ENCODE measurements at places on chromosomes 11 and 22. TPM values are rescaled to one million over a fixed set of nuclear protein-coding genes. Genes with fewer than 3 reads are reported as not detected.
A peak's percentile ranks its signal among the peaks of the same experiment; 100 is the strongest.

- DNase-seq: no peak
Observed at GRCh38 chr11:73156686-73157085, 14.6 kb upstream of the FCHSD2 start.

DNA sequence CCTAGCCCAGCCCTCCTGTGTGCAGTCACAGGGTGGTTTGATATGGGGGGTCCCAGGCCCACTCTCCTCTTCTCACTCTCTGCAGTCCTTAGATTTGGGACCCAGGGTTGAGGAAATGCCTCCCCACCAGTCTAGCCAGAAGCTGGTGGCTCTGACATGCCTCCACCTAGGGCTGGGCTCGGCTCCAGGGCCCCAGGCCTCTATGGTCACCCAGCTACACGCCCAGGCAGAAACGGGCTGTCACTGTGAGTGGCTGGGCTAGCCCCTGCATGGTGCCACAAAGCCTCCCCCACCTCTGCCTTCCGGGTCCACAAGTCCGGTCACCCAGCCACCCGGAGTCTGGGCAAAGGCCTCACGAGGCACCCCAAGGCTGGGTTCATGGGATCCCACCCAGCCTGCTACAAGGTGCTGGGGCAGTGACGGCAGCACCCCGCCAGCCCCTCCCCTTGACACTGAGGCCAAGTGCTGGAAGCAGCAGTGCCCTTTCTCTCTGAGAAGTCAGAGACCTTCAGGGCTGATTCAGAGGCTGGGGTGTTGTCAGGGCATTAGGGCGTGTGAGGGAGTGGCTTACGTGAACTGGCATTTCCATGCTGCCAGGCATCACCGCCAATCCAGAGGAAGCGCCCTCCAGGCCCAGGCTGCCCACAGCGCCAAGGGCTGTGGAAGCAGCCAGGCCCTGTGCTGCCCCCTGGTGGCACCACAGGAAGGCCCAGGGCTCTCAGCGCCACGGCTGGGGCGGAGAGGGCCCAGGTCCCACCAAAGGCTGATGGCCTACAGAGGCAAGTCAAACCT is 638 bp upstream of the PITPNM1 start:
- peak; percentile 98 for DNase-seq

Gene C11orf86
- 59.6 TPM for polyA plus RNA-seq

DNA sequence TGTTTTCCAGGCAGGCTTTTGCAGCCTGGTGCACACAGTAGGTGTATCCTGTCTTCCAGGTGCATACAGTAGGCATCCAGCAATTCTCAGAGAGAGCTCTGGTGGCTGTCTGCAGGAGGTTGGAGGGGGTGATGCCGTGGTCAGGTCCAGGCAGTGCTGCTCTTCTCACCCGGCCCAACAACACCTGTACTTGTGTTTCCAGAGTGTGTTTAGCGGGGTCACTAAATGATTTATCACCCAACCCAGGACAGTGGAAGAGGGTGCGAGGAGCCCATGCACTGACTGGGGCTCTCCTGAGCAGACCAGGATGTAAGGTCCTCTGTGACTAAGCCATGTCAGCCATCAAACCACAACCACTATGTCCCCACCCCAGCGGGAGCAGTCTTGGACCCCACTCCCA is 18.6 kb upstream of the FGF3 start:
- no peak for DNase-seq

GRCh38 chr11:68302670-68303069 is 9.7 kb upstream of the LRP5 start:
- no peak for DNase-seq

Gene RIBC2
- 2.4 TPM for polyA plus RNA-seq

DNA sequence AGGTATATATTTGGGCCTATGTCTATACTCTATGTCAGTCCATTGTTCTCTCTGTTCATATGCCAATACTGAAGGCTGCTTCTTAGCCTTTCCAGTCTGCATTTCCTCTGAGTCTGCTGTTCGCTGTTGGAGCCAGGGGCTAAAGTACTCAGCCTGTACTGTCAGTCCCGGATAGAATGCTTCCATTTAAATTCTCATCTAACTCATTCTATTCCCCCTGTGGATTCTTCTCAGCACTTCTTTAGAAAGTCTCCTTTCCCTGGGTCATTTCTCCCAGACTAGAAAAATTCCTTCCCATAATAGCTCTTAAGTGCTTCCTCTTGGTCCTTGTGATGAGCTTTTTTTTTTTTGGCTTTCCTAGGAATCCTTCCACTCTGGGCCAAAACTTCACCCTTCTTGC is 293.1 kb downstream of the KIRREL3 start:
- no peak for DNase-seq

DNA sequence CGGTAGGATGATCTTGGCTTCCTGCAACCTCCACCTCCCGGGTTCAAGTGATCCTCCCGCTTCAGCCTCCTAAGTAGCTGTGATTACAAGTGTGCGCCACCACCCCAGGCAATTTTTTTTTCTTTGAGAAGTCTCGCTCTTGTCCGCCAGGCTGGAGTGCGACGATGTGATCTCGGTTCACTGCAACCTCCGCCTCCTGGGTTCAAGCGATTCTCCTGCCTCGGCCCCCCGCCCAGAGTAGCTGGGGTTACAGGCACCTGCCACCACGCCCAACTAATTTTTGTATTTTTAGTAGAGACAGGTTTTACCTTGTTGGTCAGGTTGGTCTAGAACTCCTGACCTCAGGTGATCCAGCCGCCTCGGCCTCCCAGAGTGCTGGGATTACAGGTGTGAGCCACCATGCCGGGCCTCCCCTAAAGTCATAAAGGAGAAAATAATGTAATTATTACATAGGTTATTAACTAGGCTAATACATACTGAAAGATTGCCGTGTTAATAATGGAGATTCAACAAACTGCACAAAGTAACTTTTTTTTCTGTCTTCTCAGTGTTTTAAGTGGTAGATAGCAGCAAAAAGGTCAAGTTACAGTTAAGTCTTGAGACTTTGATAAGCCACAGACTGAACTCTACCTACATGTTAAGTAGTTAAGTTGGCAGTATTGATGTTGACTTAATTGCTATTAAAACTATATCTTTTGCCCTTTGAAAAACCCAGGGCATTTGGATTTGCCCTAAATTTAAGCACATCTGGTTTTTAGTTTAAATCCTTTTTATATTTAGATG is 3.9 kb downstream of the CAPRIN1 start:
- DNase-seq: no peak

DNA sequence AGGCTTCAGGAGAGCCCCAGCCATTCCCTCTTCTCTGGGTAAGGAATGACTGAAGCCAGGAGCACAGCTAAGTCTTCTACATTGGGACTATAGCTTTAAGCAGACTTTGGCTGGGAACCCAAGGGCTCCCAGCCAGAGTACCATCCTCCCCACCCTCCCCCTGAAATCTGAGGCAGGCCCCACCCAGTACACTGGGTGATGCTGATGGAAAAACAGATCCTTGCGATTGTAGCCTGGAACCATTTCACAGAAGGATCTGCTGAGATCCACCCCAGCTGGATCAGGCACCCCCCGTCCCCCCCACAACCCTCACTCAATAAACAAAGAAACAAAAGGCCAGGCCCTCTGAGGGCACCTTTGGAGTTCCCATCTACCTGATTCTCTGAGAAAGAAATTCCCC is 39.8 kb downstream of the IL18BP start:
- DNase-seq: no peak

GRCh38 chr11:122791411-122791810 is 46.9 kb upstream of the CRTAM start:
- DNase-seq: no peak

- DNase-seq: no peak
Observed at GRCh38 chr22:46857142-46857884, 94.9 kb downstream of the TBC1D22A start.

DNA sequence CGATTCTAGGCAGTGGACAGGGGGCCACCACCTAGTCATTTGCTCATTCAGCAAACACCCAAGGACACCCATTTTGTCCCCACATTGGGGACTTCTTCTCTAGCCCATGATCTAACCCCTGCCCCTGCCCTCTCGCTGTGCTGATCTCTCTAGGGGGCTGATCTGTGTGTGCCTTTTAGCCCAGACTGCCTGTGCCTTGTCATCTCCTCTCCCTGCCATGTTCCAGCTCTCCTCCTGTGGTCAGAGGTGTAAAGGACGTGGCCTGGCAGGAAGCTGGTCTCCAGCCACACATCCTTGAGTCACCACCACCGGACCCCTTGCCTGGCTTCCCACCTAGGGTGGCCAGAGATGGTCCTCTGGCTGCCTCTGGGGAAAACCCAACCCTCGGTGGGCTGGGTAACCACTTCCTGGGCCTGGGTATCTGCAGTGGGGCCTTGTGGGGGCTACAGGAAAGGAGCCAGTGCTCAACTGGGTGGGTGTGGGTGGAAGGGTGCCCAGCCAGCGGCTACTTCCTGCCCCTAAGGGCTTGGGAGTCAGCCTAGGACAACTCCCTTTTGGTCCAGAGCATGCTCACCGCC is 1.3 kb downstream of the CTSW start:
- DNase-seq: no peak

DNA sequence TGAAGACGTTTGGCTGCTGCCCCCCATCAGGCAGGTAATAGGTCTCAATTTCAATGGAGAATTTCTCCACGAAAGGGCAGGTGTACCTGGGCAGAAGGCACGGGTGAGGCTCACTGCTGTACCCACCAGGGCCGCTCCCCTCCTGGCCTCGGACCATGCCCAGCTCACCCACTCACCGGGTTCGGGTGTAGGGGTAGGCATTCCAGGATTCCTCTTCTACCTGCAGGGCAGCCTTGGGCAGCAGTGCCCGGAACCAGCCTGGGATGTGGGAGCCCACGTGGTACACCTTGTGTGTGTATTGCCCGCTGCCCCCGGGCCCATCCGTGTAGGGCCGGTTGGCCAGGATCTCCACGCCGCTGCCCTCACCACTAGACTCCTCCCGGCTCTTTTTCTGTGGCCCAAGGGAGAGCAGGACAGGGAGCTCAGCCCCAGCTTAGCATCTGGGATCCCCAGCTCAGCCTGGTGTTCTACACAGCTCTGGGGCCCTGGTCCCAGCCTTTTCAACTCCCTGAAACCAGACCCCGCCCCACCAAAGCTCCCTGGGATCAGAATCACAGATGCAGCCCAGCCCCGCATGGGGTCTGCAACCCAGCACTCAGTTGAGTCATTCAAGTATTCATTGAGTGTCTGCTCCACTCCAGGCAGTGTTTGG is 2.7 kb downstream of the PITPNM1 start:
- DNase-seq: no peak

Gene MS4A14
- polyA plus RNA-seq: not detected

- DNase-seq: no peak
Observed at GRCh38 chr22:27518531-27519340, 282.8 kb downstream of the MN1 start.

Gene TRIM49
- not detected for polyA plus RNA-seq

- no peak for DNase-seq
Observed at GRCh38 chr11:100663583-100663982, 23.5 kb upstream of the ARHGAP42 start.

Gene TSKU
- 171 TPM for polyA plus RNA-seq

DNA sequence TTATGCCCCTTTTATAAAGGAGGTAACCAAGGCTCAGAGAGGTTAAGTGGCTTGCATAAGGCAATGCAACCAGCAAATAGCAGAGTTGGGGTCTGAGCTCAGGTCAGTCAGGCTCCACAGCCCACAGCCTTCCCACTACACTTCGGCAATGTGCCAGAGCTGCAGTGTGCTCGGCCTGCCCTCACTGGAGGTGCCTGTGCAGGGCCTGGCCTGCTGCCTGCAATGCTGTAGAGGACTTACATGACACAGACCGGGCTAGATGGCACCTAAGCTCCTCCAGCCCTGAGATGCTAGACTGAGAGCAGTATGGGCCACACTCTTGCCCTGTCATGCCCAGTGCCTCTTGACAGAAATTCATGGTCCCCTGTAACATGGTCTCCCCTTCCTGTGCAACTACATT is 49.8 kb downstream of the SERPINH1 start:
- no peak for DNase-seq

Gene TLCD5
- 5.8 TPM for polyA plus RNA-seq

GRCh38 chr11:129280027-129280811 is 88.1 kb upstream of the ARHGAP32 start:
- DNase-seq: no peak

- no peak for DNase-seq
Observed at GRCh38 chr11:42161886-42162285, 702.4 kb upstream of the LRRC4C start.
